GM12878 (cell line): ENCODE measurements at places on chromosomes 7 and 10. TPM values are rescaled to one million over a fixed set of nuclear protein-coding genes. Genes with fewer than 3 reads are reported as not detected.

GRCh38 chr7:71077743-71078476 is 54.0 kb upstream of the GALNT17 start:
- no peak for DNase-seq

GRCh38 chr10:30172673-30173072 is 113.3 kb upstream of the JCAD start:
- DNase-seq: no peak

GRCh38 chr7:6376820-6377219 is 70.9 kb downstream of the DAGLB start:
- no peak for DNase-seq

GRCh38 chr7:90424720-90425119 is 21.5 kb downstream of the CLDN12 start:
- peak; percentile 53 for DNase-seq

- DNase-seq: no peak
Observed at GRCh38 chr7:22677680-22678079, 49.3 kb upstream of the IL6 start.

DNA sequence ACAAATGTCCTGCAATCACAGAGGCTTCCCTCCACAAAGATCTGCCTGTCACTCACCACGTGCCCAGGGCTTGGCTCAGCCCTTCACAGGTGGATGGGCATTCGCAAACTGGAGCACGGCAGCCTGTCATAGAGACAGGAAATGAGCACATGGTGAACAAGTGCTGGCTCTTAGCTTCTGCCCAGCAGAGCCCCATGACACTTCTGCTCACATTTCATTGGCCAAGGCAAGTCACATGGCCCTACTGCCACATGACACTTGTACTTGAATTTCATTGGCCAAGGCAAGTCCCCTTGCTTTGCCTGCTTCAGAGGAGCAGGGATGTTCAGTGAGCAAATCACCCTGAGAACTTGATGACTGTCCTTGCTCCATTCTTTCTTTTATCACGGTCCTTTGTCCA is 110.8 kb upstream of the PPP2R2D start:
- DNase-seq: no peak

DNA sequence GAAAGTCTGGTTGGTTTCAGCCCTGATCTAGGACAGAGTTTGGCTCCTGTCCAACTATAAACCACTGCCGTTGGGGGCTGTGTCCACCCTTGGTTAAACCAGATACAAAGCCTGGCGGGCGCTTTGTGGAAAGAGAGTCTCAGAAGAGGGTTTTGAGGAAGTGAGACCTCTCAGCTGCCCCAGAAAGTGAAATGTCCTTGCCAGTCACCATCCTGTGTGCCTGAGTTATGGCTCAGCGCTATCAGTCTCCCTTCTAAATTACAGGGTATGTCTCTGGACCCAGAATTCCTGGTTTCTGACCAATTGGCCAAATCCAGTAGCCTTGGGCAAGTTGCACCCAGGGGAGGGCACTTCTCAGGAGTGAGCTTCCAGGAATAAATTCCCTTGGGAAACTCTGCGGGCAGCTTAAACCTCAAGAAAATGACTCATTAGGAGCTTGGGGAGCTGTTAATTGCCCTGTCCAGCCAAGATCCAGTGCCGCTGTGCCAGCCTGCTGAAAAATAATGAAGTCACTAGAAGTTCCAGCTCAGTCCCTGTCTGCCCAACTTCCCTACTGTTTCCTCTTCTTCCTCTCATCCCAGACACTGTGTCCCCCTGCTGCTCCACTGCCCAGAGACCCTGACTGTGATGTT is 66.7 kb upstream of the PDZD8 start:
- no peak for DNase-seq

DNA sequence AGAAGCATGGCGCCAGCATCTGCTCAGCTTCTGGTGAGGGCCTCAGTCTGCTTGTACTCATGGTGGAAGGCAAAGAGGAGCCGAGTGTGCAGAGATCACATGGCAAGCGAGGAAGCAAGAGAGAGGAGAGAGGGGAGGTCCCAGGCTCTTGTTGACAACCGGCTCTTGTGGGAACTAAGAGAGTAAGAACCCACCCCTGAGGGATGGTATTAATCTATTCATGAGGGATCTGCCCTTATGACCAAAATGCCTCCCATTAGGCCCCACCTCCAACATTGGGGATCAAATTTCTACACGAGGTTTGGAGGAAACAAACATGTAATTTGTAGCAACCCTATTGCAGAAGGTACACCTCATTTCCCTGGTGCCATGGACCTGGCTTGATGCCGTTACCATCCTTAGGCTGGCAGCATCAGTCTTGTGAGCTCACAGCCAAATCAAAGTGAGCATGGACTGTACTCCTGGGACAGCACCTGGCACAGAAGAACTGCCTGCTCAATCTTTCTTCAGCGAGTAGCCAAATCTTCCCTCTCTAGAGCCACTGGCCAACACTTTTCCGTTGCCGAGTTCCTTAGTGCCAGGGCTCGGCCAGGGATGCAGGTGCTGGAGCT is 6.5 kb downstream of the BTBD16 start:
- no peak for DNase-seq

DNA sequence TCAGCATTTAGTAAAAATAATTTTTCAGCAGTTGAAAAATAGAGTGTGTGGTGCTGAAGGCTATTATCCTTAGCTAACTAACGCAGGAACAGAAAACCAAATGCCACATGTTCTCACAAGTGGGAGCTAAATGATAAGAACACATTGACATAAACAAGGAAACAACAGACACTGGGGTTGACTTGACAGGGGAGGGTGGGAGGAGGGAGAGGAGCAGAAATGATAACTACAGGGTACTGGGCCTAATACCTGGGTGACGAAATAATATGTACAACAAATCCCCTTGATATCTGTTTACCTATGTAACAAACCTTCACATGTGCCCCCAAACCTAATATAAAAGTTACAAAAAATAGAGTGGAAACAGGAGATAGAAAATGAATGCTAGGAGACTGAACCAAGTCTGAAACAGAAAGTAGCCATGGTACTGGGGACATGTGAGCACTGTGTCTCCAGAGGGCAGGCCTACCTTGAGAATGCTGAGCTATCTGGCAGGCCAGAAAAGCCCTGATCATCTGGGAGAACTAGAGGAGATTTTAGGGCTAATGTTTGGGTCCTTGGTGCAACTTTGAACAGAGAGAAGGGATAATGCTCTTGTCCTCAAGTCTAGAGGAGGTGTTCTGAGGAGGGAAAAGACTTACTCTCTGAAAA is 4.7 kb upstream of the EFCAB10 start:
- no peak for DNase-seq

GRCh38 chr7:116950889-116951351 is 2.4 kb upstream of the ST7 start:
- DNase-seq: no peak

DNA sequence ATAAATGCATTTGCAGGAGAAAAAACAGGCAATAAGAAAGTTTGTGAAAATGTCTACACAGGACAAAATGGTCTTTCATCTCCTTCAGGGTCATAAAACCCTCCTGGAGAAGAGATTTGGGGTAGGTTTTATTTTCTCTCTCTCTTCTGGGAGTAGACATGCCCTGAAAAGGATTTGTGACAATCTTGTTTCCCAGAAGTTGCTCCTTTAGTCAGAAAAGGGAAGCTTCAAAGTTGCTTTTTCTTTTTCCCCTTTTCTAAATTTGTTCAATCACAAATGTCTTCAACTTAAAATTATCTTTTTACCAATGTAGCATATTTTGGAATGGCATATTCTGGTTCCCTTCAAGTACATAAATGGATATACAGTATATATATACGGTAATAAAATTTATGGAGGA is 9.4 kb upstream of the ANKRD22 start:
- no peak for DNase-seq

GRCh38 chr7:121442845-121443244 is 46.7 kb upstream of the FAM3C start:
- DNase-seq: no peak

GRCh38 chr7:135898226-135898625 is 78.9 kb downstream of the MTPN start:
- no peak for DNase-seq

DNA sequence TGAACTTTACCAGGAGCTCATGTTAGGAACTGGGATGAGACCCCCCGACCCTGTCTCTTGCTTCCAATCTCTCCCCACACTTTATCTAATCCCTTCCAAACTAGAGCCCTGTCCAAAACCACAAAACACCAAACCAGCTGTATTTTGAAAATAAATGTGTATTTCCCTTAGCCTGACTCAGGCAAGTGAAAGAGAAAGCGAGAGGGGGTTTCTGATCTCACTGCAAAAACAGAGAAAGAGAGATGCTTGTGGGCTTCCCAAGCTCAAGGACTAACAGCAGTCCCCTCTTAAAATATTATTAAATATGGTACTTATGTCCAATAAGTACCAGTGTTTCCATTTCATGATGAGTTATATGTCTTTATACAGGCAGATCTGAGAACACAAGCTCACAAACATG is 122.0 kb downstream of the AGMO start:
- no peak for DNase-seq

DNA sequence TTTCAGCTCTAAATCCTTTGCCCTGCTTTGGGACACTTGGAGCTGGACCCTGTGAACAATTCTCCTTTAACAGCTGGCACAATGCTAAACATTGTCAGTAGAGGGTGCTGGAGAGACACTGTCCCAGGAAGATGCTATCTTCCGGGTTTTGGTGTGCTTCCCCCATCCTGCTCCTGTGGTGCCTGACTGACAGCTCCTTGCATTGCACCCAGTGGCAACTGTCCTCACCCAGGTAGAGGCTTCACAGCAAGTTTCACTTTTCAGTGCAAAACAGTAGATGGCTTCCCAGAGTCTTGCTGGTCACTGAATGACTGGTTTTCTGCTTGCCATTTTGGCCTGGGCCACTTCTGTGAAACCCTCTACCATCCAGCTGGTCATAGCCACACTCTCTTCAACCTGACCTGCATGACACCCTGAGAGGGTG is 77.3 kb downstream of the CDC14C start:
- DNase-seq: peak; percentile 24

GRCh38 chr7:10355816-10356215 is 617.9 kb upstream of the PHF14 start:
- no peak for DNase-seq

GRCh38 chr7:76346097-76346496 is 12.7 kb downstream of the YWHAG start:
- DNase-seq: no peak

DNA sequence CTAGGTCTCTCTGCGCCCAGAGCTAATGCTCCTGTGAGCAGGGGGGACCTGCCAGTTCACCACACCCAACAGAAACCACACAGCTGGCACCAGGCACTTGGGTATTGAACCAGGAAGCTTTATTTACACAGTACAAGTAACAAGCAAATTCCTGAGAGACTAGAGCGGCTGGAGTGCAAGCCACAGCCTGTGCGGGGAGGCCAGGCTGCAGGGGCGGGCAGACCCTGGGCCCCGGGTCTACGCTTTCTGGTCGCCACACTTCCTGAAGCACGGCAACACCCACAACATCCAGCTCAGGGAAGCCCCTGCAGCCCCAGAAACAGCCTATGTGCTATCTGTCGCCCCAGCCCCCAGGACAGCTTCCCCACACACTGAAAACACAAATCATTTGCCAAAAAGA is 125.0 kb downstream of the FAM53B start:
- no peak for DNase-seq

DNA sequence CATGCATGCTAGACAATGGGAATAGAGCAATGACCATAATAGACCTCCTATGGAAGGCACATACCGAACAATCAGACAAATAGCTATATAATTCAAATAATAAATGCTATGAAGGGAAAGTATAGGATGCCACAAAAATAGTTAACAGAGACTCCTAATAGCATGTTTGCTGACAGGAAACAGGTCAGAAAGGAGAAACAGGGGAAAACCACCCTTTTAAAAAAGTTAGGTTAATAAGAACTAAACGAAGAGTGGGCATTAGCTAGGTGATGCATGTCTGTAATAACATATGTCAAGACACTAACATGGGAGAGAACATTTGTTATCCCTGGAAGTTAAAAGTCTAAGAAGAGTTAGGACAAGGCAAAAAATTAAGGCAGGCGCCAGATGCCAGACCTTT is 58.9 kb downstream of the ABI1 start:
- DNase-seq: no peak

DNA sequence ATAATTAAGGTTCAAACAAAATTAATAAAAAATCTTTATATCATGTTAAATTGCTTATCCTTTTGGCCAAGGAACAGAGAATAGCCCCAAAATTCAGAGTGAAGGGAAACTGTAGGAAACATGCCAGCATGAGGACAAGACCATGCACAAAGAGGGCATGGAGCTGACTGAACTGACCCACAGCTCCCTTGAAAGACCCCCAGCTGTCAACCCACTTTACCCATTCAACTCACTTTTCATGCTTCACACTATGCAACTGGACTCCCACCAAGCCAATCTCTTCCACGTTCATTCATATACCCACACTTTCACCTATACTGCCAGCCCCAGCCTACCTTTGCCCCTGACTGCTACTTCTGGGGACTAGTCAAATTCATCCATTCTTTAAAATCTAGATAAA is 10.2 kb downstream of the FBXW4 start:
- no peak for DNase-seq

DNA sequence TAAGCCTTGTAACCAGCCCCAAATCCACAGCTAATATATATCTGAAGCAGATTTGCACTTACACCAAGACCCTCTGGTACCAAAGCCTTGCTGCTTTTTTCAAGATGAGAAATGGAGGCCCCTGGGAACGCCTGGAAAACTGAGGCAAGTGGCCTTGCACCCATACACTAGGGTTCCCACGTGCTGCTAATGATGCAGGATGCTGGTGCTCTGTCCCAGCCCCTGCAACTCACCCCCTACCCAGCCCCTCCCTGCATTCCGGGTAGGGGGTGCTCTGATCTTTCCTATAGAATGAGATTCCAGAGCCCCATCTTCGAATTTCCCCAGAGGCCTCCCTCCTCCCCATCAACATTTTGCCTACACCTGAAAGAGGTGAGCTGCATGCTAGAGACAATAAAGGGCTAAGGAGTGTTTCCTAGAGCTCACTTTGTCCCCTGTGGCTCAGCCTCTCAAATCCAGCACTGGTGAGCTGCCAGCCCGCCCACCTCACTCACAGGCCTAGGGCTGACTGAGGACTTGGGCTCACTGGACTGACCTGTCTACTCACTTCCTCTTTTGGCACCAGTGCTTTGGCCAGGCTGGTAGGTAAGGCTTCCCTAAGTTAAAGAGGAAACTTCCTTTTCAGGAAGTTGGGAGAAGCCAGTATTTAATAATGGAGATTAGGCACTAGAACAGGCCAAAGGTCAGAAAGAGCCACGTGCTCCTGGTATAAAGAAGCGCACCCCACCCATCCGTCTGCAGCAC is 9.8 kb downstream of the RBP4 start:
- DNase-seq: no peak

The LLCFC1 gene
- total RNA-seq: not detected in 2 replicates

The C10orf105 gene
- total RNA-seq: 0.03 and 0.05 TPM in 2 replicates

The FAM25C gene
- not detected in 2 replicates for total RNA-seq

The AKR1C2 gene
- total RNA-seq: 0.44 TPM in 1 of 2 replicates, not detected in the other

The STAG3 gene
- total RNA-seq: 78.7 and 81.7 TPM in 2 replicates

The MEIG1 gene
- total RNA-seq: not detected in 2 replicates

The MINPP1 gene
- total RNA-seq: 12.7 and 14.5 TPM in 2 replicates

The HTR7 gene
- not detected in 2 replicates for total RNA-seq

The VWA2 gene
- total RNA-seq: not detected in 2 replicates

The BLNK gene
- 103 and 107 TPM in 2 replicates for total RNA-seq
